ENCODE measurements at places on chromosomes 1 and 21. TPM values are rescaled to one million over a fixed set of nuclear protein-coding genes. Genes with fewer than 3 reads are reported as not detected.

The OR2M3 gene
- not detected for total RNA-seq

The MCOLN3 gene
- 1.6 TPM for total RNA-seq

The PIGC gene
- total RNA-seq = 25.4 TPM

The LRRC53 gene
- total RNA-seq = not detected

The C1orf87 gene
- not detected for total RNA-seq

DNA sequence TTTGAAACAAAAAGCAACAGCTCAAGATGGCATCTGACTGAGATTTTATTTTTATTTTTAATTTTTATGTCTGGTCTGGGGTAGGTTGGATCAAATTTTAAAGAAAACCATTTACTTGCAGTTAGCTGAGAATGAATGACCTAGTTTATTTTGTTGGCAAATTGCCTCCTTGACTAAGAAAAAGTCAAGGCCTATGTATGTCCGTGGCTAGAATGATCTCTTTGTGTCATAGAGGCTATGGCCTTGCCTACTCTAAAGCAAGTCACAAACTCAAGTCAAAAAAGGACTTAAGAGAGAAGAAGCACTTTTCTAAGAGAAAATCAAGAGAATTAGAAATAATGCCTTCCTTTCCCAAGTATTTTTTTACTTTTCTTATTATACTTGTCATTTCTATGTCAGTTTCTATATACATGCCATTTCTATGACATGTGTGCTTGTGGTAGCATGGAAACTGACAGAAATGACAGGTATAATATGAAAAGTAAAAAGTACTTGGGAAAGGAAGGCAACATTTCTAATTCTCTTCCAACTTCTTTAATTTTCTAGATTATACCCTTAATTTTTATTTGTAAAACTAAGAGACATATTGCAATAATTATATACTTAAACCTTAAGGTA lies 136.7 kb downstream of the CENPF start:
- no peak for DNase-seq

DNA sequence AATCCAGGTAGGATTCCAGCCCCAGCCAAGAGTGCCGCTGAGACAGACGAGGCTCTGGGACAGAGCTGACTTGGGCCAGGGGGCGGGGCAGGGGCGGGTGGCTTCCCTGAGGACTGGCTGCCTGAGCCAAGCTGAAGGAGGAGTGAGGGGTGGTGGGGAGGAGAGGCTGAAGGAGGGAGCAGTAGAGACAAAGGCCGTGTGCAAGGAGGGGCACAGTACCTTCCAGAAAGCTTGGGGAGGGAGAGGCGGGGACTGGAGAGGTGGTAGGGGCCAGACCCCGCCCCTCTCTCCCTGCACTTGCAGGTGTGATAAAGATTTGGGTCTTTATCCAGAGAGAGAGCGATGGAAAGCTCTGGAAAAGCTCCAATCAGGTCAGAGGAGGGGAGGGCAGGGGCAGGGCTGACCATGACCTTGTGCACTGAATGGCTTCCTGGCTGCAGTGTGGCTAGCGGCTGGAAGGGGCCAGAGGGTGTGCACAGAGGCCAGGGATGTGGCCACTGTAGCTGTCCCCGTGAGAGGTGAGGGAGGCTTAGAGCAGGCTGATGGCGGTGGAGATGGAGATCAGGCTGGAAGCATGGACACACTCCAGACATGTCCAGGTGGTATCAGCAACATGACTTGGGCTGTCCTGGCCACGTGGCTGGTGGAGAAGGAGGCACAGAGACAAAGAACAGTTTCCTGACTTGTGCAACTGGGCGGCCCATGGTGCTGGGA lies 6.7 kb upstream of the EPHA8 start:
- no peak for DNase-seq

DNA sequence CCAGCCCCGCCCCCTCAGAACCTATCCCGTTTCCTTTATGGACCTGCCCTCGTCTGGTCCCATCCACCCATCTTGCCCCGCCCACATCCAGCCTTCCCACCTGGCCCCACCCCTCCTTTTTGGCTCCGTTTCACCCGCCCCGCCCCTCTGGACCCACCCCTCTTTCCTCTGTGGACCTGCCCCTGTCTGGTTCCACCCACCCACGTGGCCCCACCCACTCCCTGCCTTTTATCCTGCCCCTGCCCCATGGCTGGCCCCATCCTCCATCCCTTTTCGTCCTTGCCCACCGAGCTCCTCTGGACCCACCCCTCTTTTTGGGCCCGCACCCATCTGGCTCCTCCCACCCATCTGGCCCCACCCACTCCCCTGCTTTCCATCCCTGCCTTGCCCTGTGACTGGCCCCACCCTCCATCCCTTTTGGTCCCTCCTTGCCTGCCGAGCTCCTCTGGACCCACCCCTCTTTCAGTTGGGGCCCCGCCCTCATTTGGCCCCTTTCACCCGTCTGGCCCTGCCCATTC lies 177.3 kb downstream of the CAMTA1 start:
- DNase-seq = peak; percentile 63

DNA sequence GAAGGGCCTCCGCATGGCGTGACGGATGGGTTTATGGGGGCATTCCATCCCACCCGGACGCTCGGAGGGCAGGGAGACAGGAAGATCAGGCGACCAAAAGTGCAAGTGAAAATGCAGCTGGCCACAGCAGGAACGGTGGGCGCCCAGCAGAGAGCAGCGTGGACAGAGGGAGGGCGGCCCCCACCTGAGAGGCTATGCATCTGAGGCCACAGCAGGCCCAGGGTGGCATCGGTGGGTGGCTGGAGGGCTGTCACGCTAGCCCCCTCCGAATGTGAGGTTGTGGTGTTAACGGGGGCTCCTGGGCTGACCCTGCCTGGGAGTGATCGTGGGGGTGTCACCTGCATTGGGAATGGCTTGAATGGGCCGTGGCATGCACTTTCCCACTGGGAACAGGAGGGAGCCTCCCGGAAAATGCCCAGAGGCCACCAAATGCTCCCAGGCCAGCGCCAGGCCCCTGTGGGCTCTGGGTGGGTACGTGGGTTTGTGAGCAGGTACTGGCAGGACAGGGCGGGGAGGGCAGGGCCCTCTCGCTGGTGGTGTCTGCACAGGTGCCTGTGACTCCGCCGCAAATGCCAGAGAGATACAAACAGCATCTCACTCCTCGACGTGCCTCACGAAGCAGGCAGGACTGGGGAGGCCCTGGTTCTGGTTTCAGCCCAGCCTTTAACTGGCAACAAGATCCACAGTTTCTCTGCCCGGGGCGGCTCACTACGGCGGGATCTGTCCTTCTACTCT lies 172.8 kb downstream of the PRDM16 start:
- DNase-seq = no peak

- no peak for DNase-seq
Measured at GRCh38 chr1:17904290-17904689, 149.2 kb downstream of the ACTL8 start.

DNA sequence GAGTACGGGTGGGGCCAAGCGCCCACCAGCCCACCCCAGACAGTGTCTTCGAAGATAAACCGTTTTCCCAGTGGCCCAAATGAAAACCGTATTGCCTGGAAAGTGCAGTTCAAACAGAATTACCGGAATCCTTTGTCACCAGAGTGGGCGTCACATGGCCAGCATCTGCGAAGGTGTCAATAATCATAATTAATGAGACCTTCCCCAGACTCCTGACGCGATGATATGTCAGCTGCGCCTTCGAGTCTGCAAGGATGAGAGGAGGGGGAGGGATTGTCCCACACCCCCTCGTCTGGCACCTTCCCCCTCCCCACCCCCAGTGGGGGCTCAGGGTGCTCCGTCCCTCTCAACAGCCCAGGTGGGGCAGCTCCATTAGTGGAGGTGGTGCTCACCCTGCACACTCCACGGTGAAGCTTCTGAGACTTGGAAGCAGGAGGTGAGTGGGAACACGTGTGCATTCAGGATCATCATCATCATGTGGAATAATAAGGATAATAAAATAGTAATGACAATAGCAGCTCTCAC lies 215.1 kb downstream of the PTPRU start:
- DNase-seq = no peak

- DNase-seq = no peak
Measured at GRCh38 chr1:40299366-40300248, 17.5 kb downstream of the COL9A2 start.

- DNase-seq = no peak
Measured at GRCh38 chr1:9990944-9991343, 6.1 kb upstream of the RBP7 start.

DNA sequence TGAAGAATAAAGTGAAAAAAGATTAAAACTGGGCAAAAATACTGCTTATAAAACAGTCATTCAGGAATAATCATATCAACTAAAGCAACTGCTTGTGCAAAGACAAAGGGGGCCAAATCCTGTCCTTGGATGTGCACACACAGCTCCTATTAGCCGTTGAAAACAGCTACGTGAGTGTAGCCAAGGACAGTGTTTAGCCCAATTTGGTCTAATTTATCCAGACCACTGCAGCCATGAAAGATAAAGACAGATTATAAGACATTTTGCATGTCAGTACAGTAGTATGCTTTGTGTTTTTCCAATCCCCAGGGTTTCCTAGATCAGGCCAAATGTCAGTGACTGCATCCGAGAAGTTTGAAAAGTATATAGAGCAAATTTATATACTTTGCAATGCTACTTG lies 146.3 kb upstream of the PKN2 start:
- DNase-seq = no peak

DNA sequence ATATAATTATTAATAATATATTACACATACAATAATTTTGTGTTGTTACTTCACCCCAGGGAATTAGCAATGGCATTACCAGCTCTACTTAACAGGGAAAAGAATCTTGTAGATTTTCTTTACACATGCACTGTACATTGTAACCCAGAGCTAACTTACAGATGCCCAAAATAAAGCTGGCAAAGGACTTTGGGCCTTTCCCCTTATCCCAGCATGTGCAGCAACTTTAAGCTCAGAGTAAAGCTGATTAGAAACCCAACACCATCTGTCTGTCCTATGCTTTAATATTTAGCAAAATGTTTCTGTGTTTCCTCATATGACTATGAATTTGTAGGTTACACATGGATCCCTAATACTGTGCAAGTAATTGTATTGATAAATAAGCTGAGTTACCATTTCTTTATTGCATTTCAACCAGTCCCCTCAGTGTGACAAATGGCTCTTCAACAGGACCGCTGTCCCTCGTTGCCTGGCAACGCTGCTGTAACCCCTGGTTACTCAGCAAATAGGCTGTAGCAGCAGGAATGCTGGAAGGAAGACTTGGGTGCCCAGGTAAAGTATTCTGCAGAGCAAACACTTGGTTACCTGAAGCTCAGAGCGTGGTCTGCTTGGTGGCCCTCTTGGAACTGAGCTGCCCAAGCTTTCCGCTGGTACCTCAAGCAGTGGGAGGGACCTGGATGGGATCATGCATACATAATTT lies at the start of gene USH2A:
Gene USH2A, minus strand, starts transcription at position 628 of the 700 bp plus-strand sequence. CDS start 1,112 bp downstream, outside the sequence.
- no peak for DNase-seq

DNA sequence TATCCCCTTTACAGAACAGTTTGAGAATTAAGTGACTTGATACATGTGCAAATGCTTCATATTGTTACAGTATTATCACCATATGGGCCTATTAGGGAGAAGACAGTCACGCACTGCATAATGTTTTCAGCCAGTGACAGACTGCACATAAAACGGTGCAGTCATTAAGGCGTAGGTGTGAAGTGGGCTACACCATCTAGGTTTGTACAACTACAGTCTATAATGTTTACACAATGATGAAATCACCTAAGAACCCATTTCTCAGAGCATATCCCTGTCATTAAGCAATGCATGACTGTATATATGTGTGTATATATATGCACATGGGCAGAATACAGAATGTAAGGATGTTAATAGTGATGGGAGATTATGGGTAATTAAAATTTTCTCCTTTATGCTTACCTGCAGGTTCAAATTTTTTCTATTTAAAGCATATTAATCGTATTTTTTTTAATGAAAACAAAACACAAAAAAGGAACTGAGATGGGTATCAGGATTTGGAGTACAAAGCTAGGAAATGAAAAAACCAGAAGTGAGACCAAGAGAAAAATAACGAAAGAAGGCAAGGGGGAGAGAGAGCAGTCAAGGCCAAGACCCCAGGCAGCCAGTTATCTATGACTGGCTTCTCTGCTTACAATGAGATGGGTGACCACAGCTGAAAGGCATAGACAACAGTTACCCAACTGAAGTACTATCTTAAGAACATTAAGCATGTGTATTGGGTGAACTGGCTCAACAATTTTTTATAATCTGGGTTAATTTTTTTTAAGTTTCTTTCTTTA lies 122.9 kb upstream of the DAB1 start:
- no peak for DNase-seq

DNA sequence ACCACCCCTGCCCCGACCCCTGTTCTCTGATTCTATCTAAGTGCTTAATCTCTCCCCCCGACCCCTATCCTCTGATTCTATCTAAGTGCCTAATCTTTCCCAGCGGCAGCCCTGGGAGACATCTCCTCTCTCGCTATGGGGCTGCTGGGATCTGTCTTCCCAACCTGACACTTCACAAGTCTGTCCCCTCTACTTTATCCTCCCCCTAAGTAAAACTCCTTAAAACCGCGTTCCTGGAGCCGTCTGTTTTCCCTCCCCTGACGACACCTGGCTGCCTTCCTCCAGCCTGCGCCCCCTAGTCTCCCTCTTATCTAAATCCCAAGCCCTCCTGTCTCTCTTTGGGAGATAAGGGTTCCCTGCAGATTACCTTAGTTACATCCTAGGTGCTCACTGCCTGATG lies 30.5 kb downstream of the EPHB2 start:
- DNase-seq = no peak

DNA sequence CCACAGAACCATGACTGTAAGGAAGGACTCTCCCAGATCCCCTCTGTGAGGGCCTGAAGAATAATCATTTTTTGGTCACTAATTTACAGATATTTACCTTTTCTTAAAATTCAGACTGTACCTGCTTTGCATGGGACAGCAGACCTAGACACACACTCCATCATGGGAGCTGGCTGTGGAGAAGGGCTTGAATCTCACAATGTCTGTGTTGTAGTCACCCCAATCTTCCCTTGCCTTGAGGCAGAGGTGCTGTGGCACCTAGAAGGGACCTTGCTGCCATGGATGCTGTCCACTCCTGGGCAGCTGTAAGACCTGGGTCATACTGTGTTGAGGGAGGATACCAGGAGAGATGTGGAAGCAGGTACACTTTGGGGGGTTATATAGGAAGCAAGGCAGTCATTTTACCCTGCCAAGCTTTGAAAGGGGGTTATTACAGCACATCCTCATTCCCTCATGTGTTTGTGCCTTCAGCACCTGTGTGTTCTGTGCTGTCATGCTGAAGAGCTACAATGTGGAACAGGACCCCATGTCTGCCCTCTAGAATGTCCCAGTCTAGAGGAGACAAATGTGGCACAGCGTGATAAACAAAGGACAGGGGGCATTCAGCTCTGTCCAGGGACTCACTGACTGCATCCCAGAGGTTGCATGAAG lies 27.1 kb downstream of the TRAF5 start:
- no peak for DNase-seq

GRCh38 chr1:93207211-93207610 lies 26.7 kb downstream of the CCDC18 start:
- DNase-seq = no peak

DNA sequence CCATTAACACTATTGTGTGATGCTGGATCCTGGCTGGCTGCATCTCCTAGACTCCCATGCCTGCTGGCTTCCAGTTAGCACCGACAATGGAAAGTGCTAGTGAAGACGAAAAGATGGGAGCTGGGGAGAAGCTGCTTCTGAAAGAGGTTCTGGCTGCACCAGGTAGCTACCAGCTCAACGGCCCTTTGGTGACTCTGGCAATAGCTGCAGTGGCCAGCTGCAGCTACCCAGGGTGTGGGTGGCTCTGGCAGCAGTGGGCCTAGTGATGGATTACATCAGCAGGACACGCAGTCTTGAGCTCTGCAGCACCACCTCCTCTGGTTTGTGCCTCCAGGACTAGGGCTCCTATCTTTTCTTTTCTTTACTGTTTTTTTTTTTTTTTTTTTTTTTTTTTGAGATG lies 662.6 kb downstream of the MATN1 start:
- no peak for DNase-seq

Measured in activated CD8-positive, alpha-beta T cell treated with anti-CD3 and anti-CD28 coated beads, Interleukin-2, amount 10 ng/mL, durations not matched to agents 7 days and 5 days (primary cell).